ENCODE measurements at places on chromosomes 3 and 15. TPM values are rescaled to one million over a fixed set of nuclear protein-coding genes. Genes with fewer than 3 reads are reported as not detected.
A peak's percentile ranks its signal among the peaks of the same experiment; 100 is the strongest.

The GPR149 gene
- not detected for polyA plus RNA-seq

The HTR3D gene
- polyA plus RNA-seq: not detected

The LZTFL1 gene
- polyA plus RNA-seq: 30.6 TPM

The GOLGA8S gene
- 0.24 TPM for polyA plus RNA-seq

The GTPBP8 gene
- polyA plus RNA-seq: 18.5 TPM

The DAZL gene
- not detected for polyA plus RNA-seq

The FRMD4B gene
- polyA plus RNA-seq: 15.7 TPM

The ROBO2 gene
- 9.6 TPM for polyA plus RNA-seq

The SRP14 gene
- 291 TPM for polyA plus RNA-seq

The ARNT2 gene
- 8.0 TPM for polyA plus RNA-seq

- DNase-seq: no peak
Observed at GRCh38 chr15:94972314-94972713, 741.0 kb downstream of the MCTP2 start.

DNA sequence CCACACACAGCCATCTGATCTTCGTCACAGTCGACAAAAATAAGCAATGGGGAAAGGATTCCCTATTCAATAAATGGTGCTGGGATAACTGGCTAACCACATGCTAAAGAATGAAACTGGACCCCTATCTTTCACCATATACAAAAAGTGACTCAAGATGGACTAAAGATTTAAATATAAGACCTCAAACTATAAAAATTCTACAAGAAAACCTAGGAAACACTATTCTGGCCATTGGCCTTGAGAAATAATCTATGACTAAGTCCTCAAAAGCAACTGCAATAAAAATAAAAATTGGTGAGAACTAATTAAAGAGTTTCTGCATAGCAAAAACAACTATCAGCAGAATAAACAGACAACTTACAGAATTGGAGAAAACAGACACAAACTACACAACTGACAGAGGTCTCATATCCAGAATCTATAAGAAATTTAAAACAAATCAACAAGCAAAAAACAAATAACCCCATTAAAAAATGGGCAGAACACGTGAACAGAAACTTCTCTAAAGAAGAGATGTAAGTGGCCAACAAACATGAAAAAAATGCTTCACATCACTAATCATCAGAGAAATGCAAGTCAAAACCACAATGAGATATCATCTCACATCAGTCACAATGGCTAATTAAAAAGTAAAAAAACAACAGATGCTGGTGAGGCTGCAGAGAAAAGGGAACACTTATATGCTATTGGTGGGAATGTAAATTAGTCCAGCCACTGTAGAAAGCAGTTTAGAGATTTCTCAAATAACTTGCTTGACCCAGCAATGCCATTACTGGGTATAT is 104.0 kb downstream of the NR1I2 start:
- no peak for DNase-seq

DNA sequence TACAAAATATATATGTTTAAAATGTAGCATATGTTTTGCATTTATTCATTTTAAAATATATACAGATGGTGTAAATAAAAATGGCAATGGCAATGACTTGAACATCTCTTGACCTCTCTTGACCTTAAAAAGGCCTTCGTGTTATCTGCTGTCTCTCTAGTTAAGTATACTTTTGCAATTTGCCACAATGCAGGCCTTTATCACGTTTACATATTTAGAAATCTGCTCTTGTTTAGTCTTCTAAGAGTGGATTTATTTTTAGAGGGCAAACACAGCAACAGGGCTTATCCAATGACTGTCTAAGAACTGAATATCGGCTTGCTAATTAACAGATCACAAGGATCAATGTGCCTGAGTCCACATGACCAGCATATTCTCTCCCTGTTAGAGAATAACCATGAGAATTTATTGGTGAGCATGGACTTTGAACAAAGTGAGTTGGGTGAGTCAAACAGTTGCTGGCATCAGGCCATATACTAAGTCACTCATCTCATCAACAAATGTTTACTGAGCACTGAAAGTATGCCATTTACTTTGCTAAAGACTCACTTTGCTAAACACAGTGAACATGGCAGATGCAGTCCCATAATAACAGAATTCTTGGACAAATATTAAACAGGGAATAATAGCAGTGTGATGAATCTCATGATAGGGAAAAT is 48.2 kb downstream of the MDFIC2 start:
- DNase-seq: peak; percentile 95

DNA sequence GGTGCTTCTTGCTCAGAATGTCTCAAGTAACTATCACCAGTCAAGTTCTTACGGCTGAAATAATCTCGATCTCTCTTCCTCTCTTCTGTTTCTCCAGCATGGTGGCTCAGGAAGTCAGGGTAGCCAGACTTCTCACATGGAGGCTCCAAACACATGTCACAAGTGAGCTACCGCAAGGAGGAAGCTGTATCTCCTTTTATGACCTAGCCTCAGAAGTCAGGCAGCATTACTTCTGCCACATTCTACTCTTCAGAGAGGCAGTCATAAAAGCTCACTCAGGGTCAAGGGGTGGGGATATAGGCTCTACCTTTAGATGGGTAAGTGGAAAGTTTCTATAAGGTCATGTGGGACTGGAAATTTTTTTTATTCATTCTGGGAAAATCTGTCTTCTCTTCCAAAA is 86.6 kb upstream of the NEO1 start:
- peak; percentile 18 for DNase-seq

DNA sequence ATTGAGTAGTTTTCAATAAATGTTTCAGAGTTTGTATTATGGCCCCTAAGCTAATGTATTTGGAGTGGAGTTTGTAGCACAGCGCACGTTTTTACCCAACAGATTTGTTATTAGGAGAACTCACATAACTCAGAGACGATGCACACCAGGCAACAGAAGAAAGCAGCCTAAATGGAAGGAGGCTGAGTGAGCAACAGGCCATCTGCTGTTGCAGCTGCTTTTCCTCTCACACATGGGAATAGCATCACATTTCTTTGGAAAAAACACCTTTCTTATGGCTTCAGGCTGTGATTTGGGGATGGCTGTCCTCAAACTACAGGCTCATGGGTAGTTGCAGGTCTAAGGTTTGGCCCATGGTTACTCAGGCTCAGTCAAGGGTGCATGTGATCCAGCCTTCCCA is 469.3 kb upstream of the MCTP2 start:
- DNase-seq: no peak

- DNase-seq: no peak
Observed at GRCh38 chr15:32670623-32671022, 29.1 kb downstream of the SCG5 start.

GRCh38 chr3:88263417-88264100 is 113.8 kb downstream of the C3orf38 start:
- DNase-seq: no peak

- peak; percentile 58 for DNase-seq
Observed at GRCh38 chr3:51501833-51502561, 2.2 kb upstream of the DCAF1 start.

DNA sequence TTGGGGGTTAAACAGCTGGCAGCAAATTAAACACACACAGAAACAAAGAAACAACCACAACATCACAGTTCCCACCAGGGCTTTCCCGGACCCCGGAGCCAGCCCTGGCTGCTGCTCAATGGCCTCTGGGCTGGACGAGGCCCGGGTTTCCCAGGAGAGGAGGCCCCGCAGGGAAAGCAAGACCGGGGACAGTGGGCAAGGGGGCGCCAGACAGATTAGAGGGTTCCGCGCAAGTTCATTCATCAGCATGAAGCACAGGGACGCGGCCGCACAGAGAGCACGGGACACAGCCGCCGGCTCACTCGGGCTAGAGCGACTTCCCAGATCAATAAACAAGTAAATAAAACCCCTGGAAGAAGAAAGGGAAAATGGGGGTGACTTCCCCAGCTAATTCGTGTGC is 66.4 kb upstream of the RPL32 start:
- DNase-seq: no peak

DNA sequence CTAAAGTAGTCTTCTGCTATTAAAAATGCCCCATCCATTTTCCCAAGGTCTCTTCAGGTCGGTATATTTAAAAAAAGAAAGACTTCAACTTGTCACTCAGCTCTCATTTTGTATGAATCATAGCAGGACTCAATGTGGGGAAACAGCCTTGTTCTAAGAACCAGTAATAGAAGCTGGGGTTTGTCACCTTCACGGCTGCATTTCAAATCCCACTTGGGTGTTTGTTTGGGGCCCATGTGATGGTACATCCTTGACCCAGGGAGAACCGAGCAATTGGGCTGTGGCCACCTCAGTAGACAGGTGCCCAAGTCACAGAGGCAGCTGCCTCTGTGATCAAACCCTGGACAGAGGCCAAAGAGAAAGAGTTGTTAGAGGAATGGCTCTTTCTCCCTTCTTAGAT is 70.3 kb upstream of the ARL8B start:
- no peak for DNase-seq

DNA sequence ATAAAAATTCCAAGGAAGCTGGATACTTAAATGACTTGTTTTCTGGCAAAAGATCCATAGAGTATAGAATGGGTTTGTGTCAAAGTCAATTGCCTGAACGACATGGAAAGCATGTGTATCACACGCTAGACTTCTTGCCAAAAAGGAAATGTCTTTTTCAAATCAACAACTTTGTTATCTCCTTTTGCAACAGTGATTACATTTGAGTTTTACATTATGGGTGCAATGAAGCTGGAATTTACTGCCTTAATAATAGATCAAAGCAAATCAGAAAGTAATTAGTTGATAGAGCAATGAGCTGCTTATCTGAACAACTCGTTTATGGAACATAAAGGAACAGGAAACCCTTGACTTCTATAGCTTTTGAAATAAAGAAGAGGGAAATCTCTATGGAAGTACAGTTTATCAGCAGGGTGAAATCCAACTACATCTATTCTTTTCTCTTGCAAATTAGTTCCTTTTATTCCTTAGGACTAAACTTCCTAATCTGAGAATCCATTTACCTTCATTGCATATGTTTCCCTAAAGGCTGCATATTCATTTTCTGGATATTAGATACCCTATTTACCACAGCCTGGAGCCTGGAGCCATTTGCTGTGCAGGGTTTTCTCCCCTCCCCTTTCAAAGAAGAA is 415.1 kb upstream of the NECTIN3 start:
- DNase-seq: peak; percentile 84

GRCh38 chr3:171260466-171260865 is 199.7 kb downstream of the TNIK start:
- DNase-seq: no peak

DNA sequence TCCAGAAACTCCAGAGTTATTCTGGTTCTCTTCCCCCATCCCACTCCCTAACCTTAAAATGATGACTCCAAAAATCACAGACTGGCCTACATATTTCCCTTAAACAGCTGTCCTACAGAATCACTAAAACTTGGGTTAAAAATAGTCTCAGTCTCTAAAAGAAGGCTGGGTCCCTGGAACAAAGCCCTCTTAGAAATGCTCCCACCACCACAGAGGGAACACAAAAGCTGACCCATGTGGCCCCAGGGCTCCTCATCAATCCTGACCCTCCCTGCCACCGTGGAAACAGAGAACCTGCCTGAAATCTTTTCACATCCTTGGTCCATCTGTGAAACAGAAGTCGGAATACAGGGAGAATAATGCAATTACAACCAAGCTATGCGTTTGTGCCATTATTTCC is 55.7 kb upstream of the DCLK3 start:
- no peak for DNase-seq

- peak; percentile 45 for DNase-seq
Observed at GRCh38 chr3:11379238-11379823, 107.1 kb downstream of the ATG7 start.

DNA sequence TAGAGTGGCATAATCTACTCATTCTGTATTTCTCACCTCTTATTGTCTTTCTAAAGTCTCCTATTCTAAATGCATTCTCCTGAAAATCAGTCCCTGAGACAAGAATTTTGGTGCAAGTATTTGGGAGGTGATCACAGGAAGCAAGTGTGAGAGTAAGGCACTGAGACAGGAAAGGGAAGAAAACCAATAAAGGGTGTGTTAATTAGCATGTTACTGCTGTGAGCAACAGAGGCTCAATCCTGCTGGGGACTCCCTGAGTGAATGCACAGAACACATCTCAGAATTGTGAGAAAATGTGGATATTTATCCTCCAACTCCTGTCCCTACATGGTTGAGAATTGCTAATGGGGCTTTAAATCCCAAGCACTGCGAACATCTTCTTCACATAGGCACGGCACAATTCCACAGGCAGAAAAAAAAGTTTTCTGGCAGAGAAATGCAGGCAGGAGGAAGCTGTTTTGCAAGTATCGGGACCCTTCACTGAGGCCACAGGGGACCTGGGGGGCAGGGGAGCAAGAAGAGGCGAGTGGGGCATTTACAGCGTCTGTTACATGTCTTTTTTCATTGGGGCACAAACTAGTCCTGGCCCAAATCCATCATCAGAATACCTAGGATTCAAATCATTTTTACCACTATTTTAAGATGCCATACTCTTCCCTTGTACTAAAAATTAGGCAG is 27.2 kb upstream of the STT3B start:
- no peak for DNase-seq

GRCh38 chr3:59553076-59553475 is 503.3 kb upstream of the CFAP20DC start:
- no peak for DNase-seq

DNA sequence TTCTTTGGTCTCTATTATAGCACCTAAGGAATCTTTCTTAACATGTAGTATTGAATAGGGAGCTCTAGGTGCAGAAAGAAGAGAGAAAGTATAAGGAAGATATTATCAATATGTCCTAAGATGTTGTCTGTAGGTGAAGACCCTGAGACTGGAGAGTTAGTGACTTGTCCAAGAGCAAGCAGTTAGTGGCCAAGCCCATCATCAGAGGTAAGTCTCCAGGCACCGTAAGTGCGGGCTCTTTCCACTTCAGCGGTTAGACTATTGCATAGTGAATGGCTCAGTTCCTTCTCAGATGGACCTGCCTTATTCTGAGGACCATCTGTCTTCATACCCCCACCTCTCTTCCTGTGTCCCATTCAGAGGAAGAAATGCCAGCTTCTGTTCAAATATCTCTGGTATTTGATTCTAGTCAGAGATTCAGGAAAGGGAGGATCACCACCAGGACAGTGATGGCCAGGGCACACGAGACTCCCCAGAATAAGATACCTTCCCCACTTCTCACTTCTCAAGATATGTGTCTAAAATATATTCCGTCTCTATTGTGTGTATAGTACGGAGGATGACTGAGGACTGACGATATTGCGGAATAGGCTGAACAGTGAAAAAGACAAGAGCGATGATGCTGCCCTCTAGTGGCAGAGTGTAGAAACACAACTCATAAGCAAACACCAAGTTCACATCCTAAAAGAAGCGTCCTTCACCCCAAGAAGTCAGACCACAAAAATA is 19.1 kb upstream of the ADGRG7 start:
- peak; percentile 66 for DNase-seq

- peak; percentile 38 for DNase-seq
Observed at GRCh38 chr3:170414202-170414663, 4.4 kb upstream of the CLDN11 start.

GRCh38 chr15:44149224-44149623 is 45.8 kb downstream of the FRMD5 start:
- DNase-seq: no peak

GRCh38 chr3:132174500-132174899 is 139.7 kb upstream of the CPNE4 start:
- no peak for DNase-seq

GRCh38 chr3:182908471-182908870 is 71.9 kb downstream of the DCUN1D1 start:
- no peak for DNase-seq
